D341Med (cell line): ENCODE measurements at places on chromosomes 2 and 18.

DNA sequence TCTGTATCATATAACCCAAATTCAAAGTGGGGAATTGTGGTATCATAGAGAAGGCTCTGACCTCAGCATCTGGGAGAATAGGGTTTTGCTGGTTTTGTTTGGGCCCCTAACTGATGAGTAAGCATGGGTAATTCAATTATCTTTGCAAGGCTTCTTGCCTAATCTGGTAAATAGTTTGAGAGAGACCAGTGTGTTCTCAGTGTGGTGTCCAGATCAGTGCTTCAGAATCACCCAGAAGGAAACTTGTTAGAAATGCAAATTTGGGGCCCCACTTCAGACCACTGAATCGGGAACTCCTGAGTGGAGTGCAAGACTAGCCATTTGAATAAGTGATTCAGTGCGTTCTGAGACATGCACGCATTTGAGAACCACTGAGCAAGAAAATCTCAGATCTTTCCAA, 282.7 kb downstream of the EPHA4 start:
- no peak for DNase-seq

GRCh38 chr2:144454466-144455287, 65.2 kb downstream of the ZEB2 start:
- DNase-seq, result no peak

GRCh38 chr2:66456183-66457041, 21.5 kb downstream of the MEIS1 start:
- DNase-seq, result no peak

- DNase-seq, result no peak
Measured at GRCh38 chr2:181054843-181055242, 74.4 kb downstream of the UBE2E3 start.

GRCh38 chr2:99085421-99085820, 56.1 kb upstream of the C2orf15 start:
- no peak for DNase-seq

DNA sequence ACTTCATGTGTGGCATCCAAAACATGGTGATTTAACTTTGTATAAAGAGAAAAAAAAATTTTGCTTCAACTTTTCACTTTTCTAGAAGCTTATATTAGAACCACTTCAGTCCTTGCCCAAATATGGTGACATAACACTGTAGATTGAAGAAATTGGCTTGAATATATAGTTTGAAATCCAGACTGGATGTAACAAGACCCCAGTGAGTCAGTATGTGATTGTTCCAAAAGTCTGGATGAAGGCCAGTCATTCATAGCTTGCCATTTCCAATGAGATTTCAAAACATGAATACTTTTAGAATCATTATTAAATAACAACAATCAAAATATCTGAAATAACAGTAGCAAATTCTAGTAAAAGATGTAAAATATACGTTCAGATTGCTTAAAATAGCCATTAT, 104.8 kb upstream of the FN1 start:
- no peak for DNase-seq

DNA sequence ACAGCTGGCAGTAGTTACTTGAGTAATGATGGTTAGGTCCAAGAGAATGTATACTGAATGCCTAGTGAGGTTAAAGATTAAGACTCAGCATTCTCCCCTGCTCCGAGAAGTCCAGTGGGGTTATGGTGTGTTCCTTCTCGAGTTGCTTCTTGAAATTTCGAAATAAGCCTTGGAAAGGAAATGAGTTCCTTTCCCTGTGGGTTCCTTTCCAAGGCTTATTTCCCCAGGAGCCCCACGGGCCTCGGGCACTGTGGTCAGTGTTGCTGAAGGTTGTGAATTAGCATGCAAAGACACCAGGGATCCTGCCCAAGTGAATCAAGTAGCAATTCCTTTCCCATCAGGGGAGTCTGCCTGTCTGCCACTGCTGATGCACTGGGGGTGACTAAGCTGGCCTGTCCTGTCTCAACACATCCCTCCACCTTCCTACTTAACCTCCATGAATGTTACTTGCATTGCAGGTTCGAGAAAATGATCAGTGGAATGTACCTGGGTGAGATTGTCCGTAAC, 53.6 kb downstream of the HK2 start:
- DNase-seq, result no peak

- no peak for DNase-seq
Measured at GRCh38 chr2:30439879-30440278, 7.2 kb upstream of the LCLAT1 start.

DNA sequence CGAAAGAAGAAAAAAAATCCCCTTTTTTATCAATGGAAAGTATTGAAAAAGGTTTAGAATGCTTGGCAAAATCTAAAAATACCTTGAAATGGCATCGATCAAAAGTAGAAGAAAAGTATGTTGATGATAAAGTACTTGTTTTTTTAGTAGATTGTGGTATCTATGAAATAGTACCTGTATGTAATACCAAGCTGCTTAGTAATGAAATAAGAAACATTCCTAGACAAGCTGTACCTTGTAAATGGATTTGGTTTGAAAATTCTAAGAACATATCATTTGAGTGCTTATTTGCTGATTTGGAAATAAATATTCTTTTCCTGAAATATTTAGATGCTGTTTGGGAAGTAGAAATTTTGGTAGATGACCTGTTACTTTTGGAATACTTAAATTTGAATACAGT, 18.4 kb downstream of the TDRD15 start:
- DNase-seq, result no peak

DNA sequence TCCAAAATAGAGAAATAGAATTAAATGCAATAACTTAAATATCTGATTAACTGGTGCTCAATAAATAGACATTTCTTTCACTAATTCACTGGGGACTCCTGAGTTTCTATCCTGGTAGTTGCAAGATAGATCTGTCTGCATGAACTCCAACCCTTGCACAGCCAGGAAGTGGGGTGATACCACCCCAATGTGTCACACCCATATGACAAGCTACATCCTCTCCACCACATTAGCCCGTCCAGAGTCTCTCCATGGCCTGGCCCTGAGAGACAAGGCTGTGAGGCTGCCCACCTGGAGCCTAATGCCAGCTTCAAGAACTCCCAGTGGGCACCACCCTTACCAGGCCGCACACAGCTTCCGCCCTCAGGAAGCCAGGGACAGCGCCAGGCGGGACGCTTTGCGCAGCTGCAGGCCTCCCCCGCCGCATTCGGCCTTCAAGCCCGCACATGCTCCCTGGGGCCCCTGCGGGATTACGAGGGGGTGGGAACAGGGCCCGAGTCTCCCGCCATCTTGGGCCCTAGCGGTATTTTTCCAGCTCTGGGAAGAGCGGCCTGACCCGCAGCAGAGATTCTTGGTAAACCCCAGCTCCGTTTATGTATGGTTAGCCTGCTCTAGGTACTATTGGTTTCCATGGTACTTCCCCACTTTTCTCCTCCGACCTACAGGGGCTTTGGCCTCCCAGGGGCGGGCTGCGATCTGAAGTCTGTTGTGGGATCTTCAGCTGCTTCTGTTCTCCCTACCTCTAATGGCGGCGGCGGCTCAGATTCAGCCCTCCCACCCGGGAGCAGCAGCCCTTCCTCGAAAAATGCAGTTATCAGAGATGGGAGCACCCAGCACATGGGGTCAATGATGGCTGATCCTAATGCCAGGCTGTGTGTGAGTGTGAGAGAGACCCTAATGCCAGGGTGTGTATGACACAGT, at the start of gene TDRD15:
Gene TDRD15 (plus strand): TSS at position 496 of the 921 bp plus-strand sequence. CDS start 13,500 bp downstream, outside the sequence.
- no peak for DNase-seq

GRCh38 chr18:35876243-35876642, 96.2 kb upstream of the RMP24 start:
- DNase-seq, result no peak

DNA sequence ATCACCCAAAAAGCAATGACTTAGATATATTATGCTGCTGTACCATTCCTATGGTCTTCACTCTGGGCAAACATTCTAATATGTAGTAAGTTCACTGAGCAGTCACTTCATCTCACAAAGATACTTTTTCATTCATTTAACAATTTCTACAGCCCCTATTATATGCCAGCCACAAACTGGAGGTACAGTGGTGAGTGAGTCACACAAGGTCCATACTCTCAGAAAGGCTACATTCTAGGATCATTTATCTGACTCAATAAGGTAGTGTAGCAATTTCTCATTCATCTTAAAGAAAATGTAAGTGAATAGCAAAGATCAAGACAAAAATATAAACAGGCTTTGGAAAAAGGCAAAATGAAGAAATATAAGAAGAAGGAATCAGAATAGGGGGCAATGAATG, 40.5 kb downstream of the NHEJ1 start:
- DNase-seq, result no peak

- no peak for DNase-seq
Measured at GRCh38 chr2:146597291-146597690, 1247.5 kb upstream of the ACVR2A start.

DNA sequence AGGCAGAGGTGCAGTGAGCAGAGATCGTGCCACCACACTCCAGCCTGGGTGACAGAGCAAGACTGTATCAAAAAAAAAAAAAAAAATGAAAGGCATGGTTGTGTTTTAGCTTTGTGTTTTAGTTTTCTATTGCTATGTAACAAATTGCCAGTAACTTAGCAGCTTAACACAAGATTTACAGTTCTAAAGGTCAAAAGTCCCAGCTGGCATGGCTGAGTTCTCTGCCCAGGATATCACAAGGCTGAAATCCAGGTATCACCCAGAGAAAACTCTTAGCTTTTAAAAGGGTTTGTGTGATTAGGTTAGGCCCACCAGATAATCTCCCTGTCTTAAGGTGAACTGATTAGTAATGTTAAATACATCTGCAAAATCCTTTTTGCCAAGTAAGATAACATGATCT, 107.7 kb upstream of the YPEL5 start:
- no peak for DNase-seq

- DNase-seq, result no peak
Measured at GRCh38 chr2:15832849-15833680, 107.3 kb upstream of the MYCN start.

DNA sequence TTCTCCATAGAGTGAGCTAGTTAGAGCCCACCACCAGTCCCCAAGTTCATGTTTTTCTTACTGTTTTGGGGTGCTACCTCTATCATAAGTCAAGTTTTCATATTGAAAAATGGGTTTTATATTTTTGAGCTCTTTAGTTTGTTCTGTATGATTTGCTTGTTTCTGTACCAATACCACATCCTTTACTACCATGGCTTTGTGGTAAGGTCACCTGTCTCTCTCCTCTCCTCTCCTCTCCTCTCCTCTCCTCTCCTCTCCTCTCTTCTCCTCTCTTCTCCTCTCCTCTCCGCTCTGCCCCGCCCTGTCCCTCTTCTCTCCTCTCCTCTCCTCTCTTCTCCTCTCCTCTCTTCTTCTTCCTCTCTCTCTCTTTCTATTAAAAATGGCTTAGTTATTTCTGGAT, 22.1 kb upstream of the LBH start:
- no peak for DNase-seq

DNA sequence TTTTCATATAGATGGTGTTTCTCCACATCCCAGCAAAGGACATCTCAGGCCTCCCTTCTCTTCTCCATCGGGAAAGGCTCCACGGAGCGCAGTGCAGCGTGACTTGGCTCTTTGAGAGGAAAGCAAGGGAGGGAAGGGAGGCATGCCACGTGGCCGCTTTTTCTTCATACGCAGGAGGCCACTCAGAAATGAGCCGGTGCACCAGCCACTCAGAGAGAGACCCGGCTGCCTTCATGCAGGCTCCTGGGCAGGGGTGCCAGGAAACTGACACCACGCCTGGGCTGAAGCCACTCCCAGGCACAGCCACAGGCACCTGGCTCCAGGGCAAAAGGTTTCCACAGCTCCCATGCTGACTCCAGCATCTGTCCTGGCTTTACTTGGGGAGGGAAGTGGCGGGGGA, 11.1 kb upstream of the LOXHD1 start:
- DNase-seq, result no peak

DNA sequence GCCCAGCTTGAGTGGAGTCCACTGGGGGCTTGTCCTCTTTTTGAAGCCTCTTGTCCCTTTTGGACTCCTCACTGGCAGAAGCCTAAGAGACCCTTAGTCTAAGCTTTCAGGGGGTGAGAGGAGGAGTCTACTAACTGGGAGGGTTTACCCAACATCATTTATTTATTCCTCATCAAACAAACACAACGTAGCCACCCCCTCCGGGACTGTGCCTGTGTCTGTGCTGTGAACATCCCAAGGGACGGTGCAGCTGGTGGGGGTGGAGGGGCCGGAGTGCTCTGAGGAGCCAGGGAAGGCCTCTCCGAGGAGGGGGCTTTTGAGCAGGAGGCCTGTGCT, 42.7 kb upstream of the TAF1B start:
- DNase-seq, result no peak

DNA sequence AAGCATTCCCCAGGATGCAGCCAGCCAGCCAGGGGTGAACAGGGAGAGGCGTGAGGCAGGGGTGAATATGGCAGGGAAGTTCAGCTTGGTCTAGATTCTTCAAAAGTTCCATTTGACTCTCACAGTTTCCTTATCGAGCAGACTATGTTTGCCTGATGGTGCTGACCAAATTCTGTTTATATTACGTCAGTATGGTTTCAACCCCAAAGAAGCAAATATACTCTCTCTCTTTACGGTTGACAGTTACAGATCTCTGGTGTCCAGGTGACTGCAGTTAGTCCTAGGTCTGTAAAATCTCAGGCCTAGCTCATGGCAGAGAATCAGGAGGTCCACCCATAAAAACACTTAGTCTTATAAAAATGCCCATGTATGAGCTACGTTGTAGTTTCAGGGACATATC, 38.3 kb upstream of the DNMT3A start:
- DNase-seq, result no peak

- DNase-seq, result no peak
Measured at GRCh38 chr2:161886248-161886647, 187.8 kb downstream of the DPP4 start.
